Large intestine (tissue), 12 donors: ENCODE measurements at places on chromosomes 6 and 20. TPM values are rescaled to one million over a fixed set of nuclear protein-coding genes. Genes with fewer than 3 reads are reported as not detected.

Gene C4B
- polyA plus RNA-seq, result 91.2 TPM

Gene DNAH8
- polyA plus RNA-seq, result 0.01 TPM

Gene PHIP
- 32.5 TPM for polyA plus RNA-seq

Gene SCRT2
- polyA plus RNA-seq, result 0.01 TPM

Gene BCAS4
- polyA plus RNA-seq, result 3.4 TPM

Gene ESF1
- 20.0 TPM for polyA plus RNA-seq

Gene DEFB132
- polyA plus RNA-seq, result not detected

Gene NR2E1
- not detected for polyA plus RNA-seq

Gene CRISP2
- 0.34 TPM for polyA plus RNA-seq

Gene MYH7B
- polyA plus RNA-seq, result 0.46 TPM

Gene IMPG1
- polyA plus RNA-seq, result 3.4 TPM

Gene MSH5
- polyA plus RNA-seq, result 51.0 TPM

- H3K27ac ChIP-seq, result peak overlapping the region; percentile 71
- no peak overlapping the region for H3K4me3 ChIP-seq
- H3K27me3 ChIP-seq, result no peaks in the 10 kb centered on the region
- peak; percentile 89 for DNase-seq
- H3K36me3 ChIP-seq, result peaks cover 12% of the 10 kb centered on the region
Observed at GRCh38 chr6:15615802-15616201, 47.0 kb downstream of the DTNBP1 start.

- H3K4me3 ChIP-seq, result no peak overlapping the region
- peaks cover 28% of the 10 kb centered on the region for H3K36me3 ChIP-seq
- peak; percentile 19 for DNase-seq
- no peak overlapping the region for H3K27ac ChIP-seq
- no peaks in the 10 kb centered on the region for H3K4me1 ChIP-seq
Observed at GRCh38 chr6:41901882-41902519, 6.8 kb upstream of the USP49 start.

DNA sequence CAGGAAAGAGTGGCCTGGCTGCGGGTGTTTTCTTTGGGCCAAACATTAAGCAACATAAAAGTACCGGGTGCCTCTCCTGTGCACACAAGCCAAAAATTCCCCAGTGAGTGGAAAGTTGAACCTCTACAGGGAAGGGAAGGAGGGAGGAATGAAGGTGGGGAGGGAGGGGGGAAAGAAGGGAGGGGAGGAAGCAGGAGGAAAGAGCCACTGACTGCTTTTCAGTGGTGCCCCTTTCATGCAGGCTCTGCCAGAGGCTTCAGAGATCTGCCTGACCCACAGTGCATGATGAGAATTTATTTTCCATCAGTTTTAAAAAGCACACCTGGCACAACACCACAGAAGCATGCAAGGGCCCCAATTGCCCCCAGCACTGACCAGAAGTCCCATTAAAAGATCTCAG lies 27.5 kb upstream of the AVP start:
- H3K36me3 ChIP-seq, result peaks cover 44% of the 10 kb centered on the region
- no peaks in the 10 kb centered on the region for H3K27me3 ChIP-seq
- DNase-seq, result no peak
- no peak overlapping the region for H3K27ac ChIP-seq
- no peak overlapping the region for H3K4me3 ChIP-seq

DNA sequence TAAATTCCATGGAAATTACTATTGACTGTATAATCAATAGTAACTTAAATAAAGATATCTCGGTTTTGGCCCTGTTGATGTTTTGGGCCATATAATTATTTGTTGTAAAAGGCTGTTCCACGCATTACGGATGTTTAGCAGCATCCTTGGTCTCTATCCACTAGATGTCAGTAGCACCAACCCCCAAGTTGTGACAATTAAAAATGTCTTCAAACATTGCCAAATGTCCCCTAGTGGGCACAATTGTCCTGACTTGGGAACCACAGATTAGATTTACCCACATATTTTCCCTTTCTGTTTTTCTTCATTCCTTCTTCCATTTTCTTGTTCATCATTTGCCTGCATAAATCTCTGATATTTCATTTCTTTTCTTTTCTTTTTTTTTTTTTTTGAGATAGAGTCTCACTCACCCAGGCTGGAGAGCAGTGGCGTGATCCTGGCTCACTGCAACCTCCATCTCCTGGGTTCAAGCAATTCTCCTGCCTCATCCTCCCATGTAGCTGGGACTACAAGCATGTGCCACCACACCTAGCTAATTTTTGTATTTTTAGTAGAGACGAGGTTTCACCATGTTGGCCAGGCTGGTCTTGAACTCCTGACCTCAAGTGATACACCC lies 13.6 kb upstream of the WFDC8 start:
- peaks cover 7% of the 10 kb centered on the region for H3K27me3 ChIP-seq
- H3K36me3 ChIP-seq, result no peaks in the 10 kb centered on the region
- H3K4me1 ChIP-seq, result no peaks in the 10 kb centered on the region
- no peak overlapping the region for H3K4me3 ChIP-seq
- H3K27ac ChIP-seq, result no peak overlapping the region

DNA sequence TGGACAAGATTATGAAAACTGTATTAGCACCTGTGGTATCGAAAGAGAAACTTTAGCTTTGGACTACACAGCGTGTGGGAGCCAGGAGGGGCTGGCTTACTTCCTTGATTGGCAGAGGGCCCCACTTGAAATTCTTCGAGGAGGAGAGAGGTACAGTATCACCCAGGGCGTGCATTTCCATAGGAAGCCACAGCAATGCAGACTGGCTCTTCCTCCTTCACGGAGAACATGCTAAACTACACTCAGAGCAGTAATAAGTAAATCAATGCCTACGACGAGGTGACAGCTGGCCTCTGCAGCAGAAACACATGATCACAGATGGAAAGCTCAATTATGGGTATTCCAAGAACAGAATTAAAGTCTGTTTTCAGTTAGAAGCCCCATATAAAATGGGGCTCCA lies 44.2 kb downstream of the MYLK4 start:
- DNase-seq, result no peak
- no peaks in the 10 kb centered on the region for H3K4me1 ChIP-seq
- no peak overlapping the region for H3K27ac ChIP-seq
- H3K27me3 ChIP-seq, result no peaks in the 10 kb centered on the region
- no peak overlapping the region for H3K4me3 ChIP-seq
- no peaks in the 10 kb centered on the region for H3K36me3 ChIP-seq

DNA sequence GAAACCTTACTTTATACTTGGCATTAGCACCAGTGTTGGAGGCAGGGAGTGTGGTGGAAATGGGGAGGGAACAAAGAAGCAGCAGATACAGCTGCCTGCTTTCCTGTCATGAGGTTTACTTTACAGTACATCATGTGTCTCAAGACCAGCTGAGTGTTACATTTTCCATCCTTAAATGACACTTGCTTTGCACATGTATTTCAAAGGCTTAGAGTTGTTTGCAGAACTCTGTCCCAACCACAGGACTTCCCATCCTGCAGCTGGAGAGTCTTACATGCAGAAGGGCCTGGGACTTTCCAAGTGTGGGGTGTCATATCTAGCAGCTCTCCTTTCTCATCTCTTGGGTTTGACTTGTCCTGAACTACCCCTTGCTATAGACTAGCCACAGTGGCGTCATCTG lies 395.9 kb downstream of the DHX35 start:
- no peaks in the 10 kb centered on the region for H3K36me3 ChIP-seq
- H3K27me3 ChIP-seq, result no peaks in the 10 kb centered on the region
- H3K27ac ChIP-seq, result no peak overlapping the region

GRCh38 chr6:139760128-139760527 lies 385.7 kb upstream of the CITED2 start:
- no peak overlapping the region for H3K4me3 ChIP-seq
- H3K4me1 ChIP-seq, result peaks cover 12% of the 10 kb centered on the region
- no peaks in the 10 kb centered on the region for H3K36me3 ChIP-seq
- no peaks in the 10 kb centered on the region for H3K27me3 ChIP-seq
- no peak for DNase-seq
- H3K27ac ChIP-seq, result no peak overlapping the region

- peaks cover 32% of the 10 kb centered on the region for H3K27me3 ChIP-seq
- DNase-seq, result no peak
- no peak overlapping the region for H3K4me3 ChIP-seq
- H3K36me3 ChIP-seq, result no peaks in the 10 kb centered on the region
Observed at GRCh38 chr20:6055161-6055783, 1.4 kb upstream of the LRRN4 start.

DNA sequence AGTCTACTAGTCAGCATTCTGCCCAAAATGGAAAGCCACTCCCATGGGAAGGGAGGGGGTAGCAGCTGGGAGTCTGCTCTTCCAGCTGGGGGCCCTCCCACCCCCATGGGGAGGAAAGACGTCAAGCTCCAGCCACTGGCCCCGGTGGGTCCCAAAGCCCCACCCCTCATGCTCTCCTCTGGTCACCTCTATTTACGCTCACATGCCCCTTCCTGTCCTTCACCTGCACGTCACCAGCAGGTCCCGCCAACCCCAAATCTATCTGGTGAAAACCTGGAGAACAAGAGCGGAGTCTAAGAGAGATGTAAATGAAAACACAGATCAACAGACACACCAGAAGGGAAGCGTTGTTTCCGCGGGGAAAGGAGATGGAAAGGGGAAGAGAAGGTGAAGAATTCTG lies 30.0 kb upstream of the ZBP1 start:
- H3K27ac ChIP-seq, result no peak overlapping the region
- H3K36me3 ChIP-seq, result peaks cover 19% of the 10 kb centered on the region
- H3K27me3 ChIP-seq, result no peaks in the 10 kb centered on the region
- no peaks in the 10 kb centered on the region for H3K4me1 ChIP-seq
- no peak overlapping the region for H3K4me3 ChIP-seq

DNA sequence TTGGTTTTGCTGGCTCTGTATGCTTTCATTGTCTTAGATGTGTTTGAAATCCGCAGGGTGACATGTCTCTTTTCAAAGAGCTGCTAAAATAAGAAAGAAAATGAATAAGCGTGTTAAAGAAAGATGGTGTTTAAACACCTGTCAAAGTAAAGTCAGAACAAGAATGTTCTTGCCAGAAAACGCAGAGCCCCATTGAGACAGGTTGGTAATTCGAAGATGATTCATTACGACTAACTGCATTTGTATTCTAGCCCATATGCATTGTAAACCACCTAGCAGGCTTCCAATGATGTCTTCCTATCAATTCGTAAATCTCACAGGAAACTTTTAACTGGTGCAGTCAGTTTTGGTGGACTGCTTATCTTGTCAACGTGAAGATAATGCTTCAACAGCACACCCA lies 16.8 kb downstream of the PHACTR2 start:
- no peaks in the 10 kb centered on the region for H3K27me3 ChIP-seq
- DNase-seq, result no peak
- no peak overlapping the region for H3K4me3 ChIP-seq
- H3K27ac ChIP-seq, result no peak overlapping the region

GRCh38 chr6:157558049-157558448 lies 177.1 kb downstream of the ZDHHC14 start:
- peaks cover 6% of the 10 kb centered on the region for H3K4me1 ChIP-seq
- H3K27ac ChIP-seq, result no peak overlapping the region
- no peaks in the 10 kb centered on the region for H3K27me3 ChIP-seq
- H3K36me3 ChIP-seq, result peaks cover 8% of the 10 kb centered on the region

- no peak for DNase-seq
- H3K4me1 ChIP-seq, result no peaks in the 10 kb centered on the region
- H3K36me3 ChIP-seq, result no peaks in the 10 kb centered on the region
- H3K27me3 ChIP-seq, result no peaks in the 10 kb centered on the region
- no peak overlapping the region for H3K27ac ChIP-seq
- H3K4me3 ChIP-seq, result no peak overlapping the region
Observed at GRCh38 chr6:91449539-91449938, 862.7 kb upstream of the MAP3K7 start.

GRCh38 chr6:2429460-2429859 lies 184.1 kb upstream of the GMDS start:
- peaks cover 3% of the 10 kb centered on the region for H3K36me3 ChIP-seq
- H3K27me3 ChIP-seq, result no peaks in the 10 kb centered on the region
- no peaks in the 10 kb centered on the region for H3K4me1 ChIP-seq
- no peak for DNase-seq

DNA sequence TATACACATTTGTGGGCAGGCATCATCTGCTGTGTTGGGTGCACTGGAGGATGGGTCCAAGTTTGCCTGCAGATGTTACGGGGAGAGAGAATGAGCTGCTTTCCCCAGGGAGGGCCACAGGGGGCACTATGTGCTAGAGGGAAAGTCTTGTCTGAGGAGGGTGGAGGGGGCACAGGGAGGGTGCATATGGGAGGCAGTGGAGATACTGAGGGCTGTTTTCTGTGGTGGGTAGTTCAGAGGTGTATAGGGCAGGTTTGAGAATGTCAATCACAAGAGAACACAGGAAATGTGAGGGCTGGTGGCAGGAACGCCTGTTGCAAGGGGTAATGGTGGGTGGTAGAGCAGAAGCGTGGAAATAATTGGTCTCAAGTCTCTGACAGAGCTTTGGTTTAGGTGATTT lies 7.7 kb upstream of the PTPRA start:
- no peak overlapping the region for H3K27ac ChIP-seq
- no peak for DNase-seq
- H3K36me3 ChIP-seq, result peaks cover 53% of the 10 kb centered on the region

- no peak overlapping the region for H3K27ac ChIP-seq
- H3K4me3 ChIP-seq, result no peak overlapping the region
- no peaks in the 10 kb centered on the region for H3K4me1 ChIP-seq
- no peaks in the 10 kb centered on the region for H3K36me3 ChIP-seq
Observed at GRCh38 chr6:126945812-126946360, 172.6 kb upstream of the RSPO3 start.

DNA sequence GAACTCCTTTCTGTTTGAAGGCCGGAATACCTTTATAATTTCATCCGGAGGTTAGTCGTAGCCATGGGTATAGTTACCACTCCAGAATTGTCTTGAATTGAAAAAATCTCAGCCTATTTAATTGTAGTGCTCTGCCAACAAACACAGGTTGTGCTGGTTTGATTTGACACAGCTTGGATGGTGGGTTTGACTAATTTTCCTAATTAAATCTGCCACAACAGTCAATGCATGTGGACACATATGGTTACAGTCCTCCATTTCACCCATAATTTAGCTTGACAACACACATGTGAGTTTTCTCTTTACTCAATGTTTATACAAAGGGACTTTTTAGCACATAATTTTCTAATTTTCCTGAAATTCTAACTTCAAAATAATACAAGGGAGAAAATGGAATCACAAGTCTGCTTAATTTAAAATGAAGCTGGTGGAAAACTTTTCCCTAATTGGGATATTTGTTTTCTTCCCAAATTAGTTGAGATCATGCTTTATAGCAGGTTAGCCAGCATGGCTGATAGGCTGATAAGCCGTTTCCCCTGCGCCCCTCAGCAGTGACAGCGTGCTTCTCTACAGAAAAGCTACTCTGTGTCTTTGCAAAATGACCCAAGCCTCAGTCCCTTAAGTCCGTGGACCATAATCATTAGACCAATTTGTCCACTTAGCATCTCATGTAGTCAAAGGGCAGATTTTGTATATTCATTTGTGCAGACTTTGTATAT lies 463.5 kb upstream of the FLRT3 start:
- H3K4me1 ChIP-seq, result no peaks in the 10 kb centered on the region
- no peaks in the 10 kb centered on the region for H3K27me3 ChIP-seq
- no peak for DNase-seq
- H3K4me3 ChIP-seq, result no peak overlapping the region

- peaks cover 8% of the 10 kb centered on the region for H3K4me1 ChIP-seq
- H3K4me3 ChIP-seq, result no peak overlapping the region
- DNase-seq, result no peak
- H3K36me3 ChIP-seq, result no peaks in the 10 kb centered on the region
Observed at GRCh38 chr6:28353356-28353755, 3.6 kb downstream of the ZKSCAN3 start.

- DNase-seq, result no peak
- H3K27me3 ChIP-seq, result no peaks in the 10 kb centered on the region
- H3K4me1 ChIP-seq, result no peaks in the 10 kb centered on the region
- H3K36me3 ChIP-seq, result no peaks in the 10 kb centered on the region
- no peak overlapping the region for H3K27ac ChIP-seq
- H3K4me3 ChIP-seq, result no peak overlapping the region
Observed at GRCh38 chr6:136129365-136129764, 120.7 kb downstream of the MTFR2 start.
